ENCODE measurements at places on chromosomes 6 and 20.

DNA sequence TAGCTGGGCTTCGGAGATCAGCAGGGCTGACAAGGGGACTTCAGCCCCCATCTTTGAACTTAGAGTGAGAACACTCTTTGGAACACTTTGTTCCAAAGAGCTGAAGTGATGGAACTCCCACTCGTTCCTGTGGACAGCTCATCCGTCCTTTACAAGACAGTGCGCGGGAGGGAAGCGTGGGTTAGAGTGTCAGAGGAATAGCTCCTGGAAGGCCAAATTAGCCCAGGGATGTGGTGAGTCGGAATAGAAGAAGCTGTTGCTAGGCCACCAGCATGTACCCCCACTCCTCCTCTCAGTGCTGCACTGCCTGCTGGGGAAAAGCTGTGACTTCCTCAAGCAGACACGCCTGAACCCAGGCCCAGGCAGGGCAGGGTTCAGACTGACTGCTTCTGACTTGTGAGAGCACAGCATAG, 1.7 kb downstream of the SDCBP2 start:
- no peak for DNase-seq

GRCh38 chr6:165889636-165890403, 226.8 kb upstream of the PDE10A start:
- DNase-seq = peak; percentile 25

DNA sequence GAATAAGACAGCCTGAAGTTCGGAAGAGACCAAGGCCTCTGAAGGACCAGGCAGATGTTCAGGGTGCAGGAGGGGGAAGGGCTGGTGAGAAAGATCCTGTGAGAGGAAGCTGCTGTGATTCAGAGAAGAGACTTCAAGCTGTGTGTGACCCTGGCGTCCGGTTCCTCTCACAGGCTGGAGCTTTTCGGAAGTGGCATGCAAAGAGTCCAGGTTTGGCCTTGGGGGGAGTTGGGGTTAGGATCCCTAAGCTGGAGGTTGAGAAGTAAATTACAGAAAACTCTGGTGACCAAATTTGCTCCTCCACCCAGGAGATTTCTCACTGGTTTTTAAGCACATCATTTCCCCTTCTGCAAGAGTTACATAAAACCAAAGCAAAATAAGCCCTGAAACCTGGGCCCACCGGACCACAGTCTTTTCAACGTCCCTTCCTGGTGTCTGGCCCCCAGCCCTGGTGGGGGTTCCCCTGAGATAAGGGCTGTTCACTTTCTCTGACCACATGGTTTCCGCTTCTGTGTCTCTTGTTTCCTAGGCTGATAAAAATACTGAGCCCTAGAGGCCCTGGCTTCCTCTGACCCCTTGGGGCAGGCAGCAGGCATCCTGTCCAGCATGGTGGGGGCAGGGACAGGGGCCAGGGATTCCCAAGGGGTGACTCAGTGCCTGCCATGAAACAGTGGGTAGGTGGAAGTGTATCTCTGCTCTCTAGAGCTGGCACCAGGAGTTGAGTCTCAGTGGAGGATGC, 12.0 kb upstream of the LTA start:
- no peak for DNase-seq

DNA sequence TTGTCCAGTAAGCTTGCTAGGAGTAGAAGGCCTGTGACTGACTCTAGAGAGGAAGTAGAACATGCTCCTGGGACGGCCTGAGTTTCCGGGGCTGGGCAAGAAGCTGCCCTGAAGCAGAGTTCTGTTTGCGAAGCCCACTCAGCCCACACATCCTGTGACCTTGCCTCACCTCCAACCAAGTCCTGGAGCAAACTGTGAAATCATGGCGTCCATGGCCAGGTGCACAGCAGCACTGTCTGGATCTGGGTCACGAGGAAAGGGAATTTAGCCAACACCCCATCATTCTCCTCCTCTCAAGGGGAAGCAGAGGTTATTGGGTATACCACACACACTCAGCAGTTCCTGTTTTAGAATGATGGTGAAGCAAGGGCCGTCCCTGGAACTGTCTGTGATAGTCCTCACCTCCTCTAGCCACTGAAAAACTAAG, 87.5 kb downstream of the CRYBG1 start:
- DNase-seq = no peak

DNA sequence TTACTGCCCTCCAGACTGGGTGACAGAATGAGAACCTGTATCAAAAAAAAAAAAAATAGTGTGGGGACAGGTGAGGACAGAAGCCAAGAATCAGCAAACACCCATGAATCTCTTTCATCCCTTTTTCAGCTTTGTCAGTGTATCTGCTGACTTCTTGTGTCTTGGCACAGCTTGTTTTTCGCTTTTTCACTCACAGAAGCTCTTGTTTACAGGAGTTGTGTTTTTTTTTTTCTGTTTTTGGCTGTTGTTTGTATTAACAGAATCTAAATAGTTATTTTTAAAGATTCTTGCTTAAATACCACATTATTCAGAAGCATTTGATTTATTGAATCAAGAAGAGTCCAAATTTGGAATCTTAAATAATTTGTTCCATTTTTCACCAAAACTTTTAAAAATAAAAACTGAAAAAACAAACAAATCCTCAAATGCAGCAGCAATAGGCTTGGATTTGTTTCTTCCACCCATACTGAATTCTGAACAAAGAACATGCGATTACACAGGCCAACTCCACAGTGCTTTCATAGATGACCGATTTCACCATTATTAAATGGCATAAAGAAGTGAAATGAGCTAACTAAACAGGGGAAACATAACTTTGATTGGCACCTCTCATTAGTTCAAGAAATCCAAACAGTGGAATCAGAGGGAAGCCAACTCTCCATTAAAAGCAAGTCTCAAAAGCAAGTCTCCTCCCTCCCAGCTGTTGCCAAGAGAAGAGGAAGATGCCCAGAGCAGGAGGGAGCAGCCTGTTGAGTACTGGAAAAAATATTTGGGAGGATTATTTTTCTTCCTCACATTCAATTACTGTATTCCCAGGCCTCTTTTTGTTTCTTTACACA, 27.2 kb upstream of the GPR63 start:
- no peak for DNase-seq

GRCh38 chr6:123965894-123966293, 162.2 kb downstream of the NKAIN2 start:
- DNase-seq = peak; percentile 5

- DNase-seq = no peak
Measured at GRCh38 chr6:37511910-37512399, 12.3 kb upstream of the CCDC167 start.

DNA sequence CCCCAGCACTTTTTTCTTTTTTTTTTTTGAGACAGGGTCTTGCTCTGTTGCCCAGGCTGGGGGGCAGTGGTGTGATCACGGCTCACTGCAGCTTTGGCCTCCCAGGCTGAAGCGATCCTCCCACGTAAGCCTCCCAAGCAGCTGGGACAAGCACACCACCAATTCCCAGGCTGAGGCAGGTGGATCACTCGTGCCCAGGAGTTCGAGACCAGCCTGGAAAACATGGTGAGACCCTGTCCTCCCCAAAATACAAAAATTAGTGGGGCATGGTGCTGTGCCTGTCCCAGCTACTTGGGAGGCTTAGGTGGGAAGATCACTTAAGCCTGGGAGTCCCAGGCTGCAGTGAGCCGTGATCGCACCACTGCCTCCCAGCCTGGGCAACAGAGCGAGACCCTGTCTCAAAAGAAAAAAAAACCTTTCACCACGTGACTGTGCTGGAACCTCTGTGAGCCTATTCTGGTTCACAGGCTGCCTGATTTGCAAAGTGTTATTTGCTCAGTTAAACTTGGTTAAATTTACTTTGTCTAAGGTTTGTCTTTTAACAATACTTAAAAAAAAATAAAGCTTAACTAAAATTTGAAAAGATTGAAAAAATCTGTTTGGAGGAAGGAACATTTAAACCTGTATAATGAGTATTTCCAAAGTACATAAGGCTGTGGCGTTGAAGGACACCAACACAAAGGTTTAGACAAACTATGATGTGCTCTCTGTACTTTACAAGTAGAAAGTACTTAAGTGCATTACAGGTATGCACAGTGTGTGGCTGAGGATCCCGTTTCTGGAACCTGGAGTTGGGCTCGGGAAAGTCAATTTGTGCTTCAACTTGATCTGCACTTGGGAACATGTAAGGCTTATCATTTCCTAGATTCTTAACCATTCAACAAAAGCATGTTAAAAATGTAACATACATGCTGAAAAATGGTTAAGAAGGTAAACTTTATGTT, 55.0 kb downstream of the PPP1R3G start:
- no peak for DNase-seq

Measured in frontal cortex (tissue), 4 donors.